ENCODE measurements at places on chromosomes 1 and 21.

DNA sequence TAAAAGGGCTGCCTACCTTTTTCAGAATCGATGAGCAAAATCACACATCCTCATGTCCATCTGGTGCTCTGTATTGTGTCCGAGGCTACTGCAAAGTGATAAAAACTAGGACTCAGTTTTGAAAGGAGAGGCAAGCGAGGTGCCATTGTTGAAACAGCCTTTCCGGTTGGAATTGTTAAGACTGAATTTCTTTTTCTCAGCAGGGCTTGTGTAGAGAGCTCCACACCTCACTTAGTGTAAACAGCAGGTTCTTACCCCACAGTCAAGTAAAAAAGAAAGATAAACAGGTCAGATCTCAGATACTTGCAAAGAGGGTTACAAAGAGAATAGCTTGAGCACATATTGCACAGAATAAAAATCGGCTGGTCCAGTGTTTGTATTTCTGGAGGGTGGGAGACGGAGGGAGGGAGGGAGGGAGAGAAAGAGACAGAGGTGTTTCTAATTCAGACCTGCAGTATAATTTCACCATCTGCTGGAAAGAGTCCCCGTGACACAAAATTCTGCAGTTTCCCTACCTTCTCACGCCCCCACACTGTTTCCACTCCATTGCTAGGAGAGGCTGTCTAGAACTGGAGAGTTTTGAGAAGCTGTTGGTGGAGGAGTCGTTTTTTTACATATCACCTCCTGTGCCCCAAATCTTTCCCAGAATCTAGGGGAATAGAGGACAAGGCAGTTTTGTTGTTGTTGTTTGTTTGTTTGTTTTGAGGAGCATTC, 82.5 kb downstream of the EDEM3 start:
- DNase-seq: no peak

GRCh38 chr1:147334292-147334691, 91.8 kb downstream of the CHD1L start:
- no peak for DNase-seq

DNA sequence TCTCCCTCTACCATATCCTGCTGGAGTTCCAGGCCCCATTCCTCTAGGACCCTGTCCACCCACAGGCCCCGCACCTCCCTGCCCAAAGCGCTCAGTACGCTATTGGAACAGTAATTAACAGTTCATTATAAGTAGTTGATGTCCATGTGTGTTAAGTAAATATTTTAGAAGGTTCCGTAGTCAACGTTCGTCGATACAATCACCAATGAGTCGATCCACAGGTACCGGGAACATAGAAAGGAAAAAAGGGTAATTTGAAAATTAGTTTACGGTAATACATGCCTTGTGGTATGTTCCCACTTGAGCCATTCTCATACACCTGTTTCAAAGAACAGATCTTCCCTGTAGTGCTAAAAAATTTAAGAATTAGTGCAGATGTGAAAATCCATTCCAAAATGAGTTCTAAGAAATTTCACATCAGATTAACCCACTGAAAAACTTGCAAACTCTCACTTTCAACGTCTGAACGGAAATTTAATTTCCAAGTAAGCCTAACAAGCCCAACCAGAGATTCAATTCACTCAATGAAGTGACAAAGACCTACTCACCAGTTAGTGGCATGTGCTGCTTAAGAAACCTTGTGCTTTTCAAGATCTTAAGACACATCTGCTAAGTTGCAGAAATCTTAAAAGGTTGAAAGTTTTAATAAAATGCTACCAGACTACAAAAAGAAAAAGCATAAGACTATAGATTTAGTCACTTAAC, 8.3 kb downstream of the SFPQ start:
- no peak for DNase-seq

DNA sequence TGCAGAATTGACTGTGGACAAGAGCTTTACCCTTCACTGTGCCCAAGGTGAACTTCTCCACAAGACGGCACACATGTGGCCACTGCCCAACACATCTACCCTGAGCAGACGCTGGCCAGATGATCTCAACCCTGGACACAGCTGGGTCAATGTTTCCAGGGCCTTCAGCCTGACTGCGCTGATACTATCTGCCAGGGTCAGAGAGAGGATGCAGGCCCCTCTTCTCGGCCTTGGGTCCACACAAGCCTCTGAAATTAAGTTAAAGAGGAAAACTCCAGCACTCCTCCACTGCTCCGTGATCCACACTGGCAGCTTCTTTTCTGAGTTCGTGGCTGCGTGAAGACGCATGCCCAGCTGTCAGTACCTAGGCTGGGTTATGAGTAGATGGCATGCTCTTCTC, 58.1 kb downstream of the GLIS1 start:
- DNase-seq: no peak

DNA sequence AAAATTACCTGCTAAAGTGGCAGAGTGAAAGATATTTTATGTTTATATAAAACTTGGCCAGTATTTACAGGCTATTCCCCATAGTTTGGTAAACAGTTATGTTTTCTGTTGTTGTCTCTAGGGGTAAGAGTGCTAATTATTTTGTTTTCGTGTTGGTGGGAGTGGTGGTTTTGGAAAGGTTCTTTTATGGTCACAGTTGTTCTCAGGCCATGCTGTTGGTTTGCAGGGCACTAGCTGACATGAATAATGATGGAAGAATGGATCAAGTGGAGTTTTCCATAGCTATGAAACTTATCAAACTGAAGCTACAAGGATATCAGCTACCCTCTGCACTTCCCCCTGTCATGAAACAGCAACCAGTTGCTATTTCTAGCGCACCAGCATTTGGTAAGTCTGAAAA, 92.5 kb downstream of the ITSN1 start:
- DNase-seq: no peak

- peak; percentile 34 for DNase-seq
Observed at GRCh38 chr1:100034470-100034869, 64.7 kb downstream of the SLC35A3 start.

DNA sequence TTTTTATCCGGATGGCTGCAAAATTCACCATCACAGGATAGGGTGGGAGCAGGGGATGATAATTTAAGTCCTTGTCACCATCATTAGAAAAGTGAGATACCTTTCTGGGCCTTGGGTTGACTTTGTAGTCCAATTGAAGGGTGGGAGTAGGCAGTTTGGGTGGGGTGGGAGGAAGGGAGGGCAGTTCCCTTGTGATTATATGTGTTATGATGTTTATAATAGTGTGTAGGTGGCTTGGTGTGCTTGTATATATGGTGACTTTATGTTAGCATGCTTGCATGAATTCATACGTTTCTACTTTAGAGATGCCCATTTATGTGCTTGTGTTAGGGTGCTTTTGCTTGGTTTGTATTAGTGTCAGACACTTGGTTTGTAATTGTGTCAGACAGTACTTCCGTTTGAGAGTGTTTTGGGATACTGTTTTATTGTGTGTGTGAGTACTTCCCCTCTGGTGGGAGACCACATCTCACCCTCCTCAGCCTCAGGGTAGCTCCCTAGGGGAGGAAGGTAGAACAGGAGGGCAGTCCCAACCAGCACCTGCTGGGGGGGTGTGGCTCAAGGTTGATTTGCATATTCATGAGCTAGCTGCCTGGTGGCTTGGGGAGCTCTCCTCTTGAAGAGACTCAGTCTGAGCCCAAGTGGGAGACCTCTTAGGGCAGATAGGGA, 6.3 kb upstream of the POU3F1 start:
- DNase-seq: peak; percentile 7

DNA sequence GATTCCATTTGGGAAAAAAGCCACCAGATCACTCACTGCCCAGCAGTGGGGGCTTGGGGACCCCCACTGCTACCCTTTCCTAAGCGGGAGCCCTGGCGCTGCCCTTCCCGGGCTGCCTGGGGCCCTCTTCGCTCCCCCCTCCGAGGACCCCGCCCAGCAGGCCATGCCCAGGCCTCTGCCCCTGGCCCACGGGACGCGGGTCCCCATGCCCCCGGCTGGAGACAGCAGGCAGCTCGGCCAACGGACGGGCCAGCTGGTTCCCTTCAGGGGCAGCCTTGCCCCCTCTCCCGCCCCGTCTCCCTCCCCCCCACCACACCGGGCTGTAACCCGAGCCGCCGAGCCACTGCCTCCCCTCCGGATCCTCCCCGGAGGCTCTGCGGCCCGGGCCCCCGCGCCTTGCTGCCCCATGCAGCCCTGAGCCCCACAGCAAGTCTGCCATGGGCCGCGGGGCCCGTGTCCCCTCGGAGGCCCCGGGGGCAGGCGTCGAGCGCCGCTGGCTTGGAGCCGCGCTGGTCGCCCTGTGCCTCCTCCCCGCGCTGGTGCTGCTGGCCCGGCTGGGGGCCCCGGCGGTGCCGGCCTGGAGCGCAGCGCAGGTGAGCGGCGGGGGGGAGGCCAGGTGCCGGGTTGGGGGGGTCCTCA, at the start of gene MMP23B:
Gene MMP23B (plus strand): TSS at position 392 of the 639 bp plus-strand sequence. CDS start 46 bp downstream, at position 438.
- DNase-seq: no peak

DNA sequence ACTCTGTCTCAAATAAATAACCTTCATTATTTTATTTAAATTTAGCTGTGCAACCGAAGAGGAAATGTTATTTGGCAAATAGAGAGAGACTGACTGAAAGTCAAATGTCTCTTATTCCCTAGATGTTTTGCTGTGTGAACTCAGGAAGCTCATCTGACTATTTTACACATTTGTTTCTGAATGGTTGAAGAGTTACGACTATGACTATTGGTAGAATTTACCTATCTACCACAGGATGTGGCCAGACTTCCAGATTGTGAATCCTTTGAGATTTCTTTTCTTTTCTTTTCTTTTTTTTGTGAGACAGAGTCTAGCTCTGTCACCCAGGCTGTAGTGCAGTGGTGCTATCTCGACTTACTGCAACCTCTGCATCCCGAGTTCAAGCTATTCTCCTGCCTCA, 5.3 kb upstream of the SDE2 start:
- DNase-seq: no peak

DNA sequence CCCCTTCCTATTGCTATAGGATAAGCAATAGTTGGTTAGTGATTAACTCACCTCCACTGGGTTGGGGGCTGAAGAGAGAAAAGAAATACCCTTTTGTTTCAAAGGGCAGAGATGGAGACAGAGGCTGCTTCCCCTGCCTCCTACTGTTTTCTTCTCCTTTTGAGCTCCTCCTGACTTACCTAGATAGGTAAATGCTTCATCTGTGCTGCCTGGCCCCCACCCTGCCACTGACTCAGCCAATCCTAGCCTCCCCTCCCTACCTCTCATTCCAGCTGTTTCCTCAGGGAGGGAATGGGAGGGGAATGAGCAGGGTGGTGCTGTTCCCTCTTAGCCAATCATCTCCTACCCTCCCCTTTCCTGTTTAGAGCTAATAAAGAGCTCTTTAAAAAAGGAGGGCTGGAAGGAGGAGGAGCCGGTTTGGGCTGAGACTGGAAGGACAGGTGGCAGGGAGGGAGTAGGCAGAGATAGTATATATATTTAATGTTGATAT, at the start of gene C1orf116:
Gene C1orf116 (minus strand): TSS at position 229 of the 490 bp plus-strand sequence. CDS start 5,158 bp downstream, outside the sequence.
- no peak for DNase-seq

DNA sequence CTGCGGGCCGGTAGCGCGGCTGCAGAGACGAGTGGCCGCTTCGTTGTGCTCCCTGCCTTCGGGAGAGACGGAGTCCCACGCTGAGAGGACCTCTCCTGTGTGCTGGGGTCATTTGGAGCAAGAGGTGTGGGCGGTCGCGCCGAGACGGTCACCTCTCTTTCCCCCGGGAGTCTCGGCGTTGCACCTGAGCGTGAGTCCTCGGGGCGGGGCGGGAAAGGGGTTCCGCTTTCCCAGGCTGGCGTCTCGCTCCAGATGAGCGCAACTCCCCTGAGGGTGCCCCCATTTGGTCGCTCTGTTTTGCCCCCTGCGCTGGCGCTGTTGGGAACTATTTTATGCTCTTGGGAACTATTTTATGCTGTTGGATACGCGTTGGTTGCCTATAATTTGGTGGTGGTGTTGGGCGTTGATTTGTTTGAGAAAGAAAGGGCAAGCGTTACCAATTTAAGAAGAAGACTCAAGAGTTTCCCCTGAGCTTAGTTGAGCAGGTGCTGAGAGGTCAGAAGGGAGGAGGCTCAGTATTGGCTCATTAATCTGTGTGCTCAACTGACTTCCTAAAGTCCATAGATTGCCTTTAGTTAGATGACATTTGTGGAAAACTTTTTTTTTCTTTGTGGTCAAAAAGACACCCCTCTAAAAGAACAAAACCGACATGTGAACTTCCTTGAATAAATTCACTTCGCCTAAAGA, 683 bp downstream of the LRRC8B start:
- DNase-seq: peak; percentile 34

DNA sequence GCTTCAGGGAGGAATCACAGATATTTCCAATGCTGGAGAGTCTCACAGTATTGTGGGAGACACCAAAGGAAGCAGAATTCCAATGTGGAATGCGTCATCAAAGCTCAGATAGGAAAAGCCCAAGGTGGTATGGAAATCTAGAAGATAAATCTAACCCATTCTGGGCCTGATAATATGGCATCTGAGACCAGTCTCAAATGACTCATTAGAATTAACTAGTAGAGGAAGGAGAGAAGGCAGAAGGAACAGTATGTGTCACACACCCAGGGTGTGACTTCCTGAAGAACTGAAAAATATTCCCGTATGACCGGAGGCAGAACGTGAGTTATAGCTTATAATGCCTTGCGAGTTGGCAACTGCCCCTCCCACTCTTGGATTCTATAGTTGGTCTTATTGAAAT, 499.2 kb downstream of the PLPP3 start:
- DNase-seq: no peak

DNA sequence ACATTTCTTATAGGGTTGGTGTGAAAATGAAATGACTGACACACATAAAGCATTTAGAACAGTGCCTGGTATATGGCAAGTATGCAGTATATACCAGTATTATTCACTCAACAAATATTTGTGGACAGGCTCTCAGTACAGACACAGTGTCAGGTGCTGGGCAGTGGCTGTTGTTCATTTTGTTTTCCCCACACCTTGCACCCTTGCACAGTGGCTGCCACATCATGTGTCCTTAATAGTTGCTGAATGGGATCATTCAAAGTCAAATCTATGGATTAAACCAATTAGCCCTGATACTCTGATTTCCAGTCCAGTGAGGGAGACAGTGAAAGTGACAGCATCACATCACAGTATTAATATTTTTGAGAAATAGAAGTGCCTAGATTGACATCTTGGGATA, 2.4 kb downstream of the SLAMF1 start:
- DNase-seq: no peak

Measured in CD4-positive, alpha-beta T cell treated with Interleukin-15 for 4 hours (primary cell).